ENCODE measurements at places on chromosomes 7 and 10. TPM values are rescaled to one million over a fixed set of nuclear protein-coding genes. Genes with fewer than 3 reads are reported as not detected.

The GNAT3 gene
- total RNA-seq: not detected

The NEUROG3 gene
- total RNA-seq: not detected

DNA sequence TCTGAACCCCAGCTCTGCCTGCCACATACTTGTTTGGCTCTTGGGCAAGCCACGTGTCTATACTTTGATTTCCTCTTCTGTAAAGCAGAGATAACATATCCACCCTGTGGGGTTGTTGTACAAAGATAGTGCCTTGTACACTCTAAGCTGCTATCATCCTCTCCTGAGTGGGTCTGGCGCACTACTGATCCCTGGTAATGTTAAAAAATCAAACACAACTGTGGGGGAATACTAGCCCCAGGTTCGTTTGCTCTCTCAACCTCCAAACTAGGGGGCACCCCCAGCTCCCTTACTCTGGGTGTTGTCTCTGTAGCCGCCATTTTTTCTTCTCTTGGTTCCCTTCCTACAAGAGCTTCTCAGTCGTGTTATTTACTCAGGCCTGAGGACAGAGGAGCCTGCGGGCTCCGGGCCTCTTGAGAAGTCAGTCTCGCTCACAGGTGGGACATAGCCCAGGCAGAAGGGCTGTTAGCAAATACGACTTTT lies 1.0 kb downstream of the POLM start:
- DNase-seq: no peak

DNA sequence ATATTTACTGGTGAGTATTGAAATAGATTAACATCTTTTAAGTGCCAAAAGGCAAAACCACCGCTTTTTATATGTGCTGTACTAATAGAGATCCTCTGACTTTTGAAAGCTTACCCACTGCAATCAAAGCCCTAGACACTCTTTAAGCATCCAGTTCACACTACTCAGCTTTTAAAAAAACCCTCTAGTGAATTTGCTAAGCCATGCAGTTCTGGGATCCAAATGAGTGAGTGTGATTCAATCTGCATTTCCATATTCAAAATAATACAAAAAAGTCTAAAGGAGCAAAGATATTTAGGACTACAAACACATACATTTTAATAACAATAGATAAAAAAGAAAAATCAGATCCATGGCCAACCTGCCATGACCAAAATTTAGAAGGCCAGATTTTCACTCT lies 288.2 kb downstream of the MAGI2 start:
- DNase-seq: no peak

GRCh38 chr10:69904533-69904932 lies 102.8 kb downstream of the COL13A1 start:
- no peak for DNase-seq

All from HT1080 (cell line).